ENCODE measurements at places on chromosomes 4 and X. TPM values are rescaled to one million over a fixed set of nuclear protein-coding genes. Genes with fewer than 3 reads are reported as not detected.

SPANXA2 gene
- not detected for total RNA-seq

DNA sequence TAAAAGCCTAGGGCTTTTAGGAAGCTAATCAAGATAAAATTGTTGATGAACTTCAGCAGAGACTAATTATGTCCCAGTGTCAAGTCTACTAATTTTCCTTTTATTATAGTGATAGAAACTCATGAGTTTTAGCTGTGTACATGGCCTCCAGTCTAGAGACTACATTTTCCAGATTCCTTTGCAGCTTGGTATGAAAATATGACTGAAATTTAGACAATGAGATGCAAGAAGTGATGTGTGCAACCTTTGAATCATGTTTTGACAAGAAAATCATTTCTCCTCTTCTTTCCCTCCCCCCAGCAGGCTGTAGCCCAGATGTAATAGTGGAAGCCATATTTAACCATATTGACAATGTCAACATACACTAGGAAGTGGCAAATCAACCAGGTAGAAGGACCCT, 30.3 kb upstream of the IL13RA2 start:
- DNase-seq: no peak

DNA sequence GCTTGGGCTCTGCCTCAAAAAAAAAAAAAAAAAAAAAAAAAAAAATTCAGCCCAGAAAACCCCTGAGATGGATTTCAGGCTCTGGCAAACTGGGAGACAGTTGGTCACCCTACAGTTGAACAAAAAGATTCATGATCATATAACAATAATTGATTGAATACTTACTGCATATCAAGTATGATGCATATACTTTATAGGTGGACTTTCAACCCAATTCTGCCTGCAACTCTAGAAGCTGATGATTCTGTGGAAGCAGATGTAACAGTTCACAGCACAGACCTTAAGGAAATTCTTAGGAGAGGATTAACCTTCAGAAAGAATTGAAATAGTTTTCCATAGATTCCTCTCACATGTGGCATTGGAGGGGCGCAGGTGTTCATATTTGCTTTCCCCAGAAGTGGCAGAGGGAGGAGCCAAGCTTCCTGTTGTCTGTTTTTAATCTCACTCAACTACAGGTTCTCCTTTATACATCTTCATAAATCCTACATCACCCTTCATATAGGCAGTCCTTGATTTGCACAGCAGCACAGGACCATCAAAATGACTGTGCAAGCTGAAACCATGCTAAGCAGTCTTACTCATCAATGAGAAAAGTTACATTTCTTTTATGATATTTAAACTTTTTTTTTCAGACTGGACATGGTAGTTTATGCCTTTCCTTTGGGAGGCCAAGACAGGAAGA, 149.4 kb upstream of the KLF3 start:
- DNase-seq: no peak

- DNase-seq: peak; percentile 34
Observed at GRCh38 chr4:106266201-106266600, 49.8 kb downstream of the TBCK start.

DNA sequence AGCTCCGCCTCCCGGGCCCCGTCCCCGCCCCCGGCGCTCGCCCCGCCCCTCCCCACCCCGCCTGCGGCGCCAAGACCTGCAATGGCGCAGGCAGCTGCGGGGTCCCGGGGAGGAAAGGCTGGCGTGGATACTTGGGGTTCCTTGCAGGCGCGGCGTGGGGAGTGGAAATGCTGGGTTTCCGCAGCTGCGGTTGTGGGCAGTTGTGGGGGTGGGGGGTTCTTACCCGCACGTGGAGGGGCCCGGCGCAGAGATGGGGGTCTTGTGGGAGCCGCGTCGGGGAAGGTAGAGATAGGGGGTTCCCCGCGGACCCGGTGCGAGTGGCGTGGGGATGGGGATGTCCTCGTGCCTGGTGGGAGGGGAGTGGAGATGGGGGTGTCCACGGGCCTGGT, 680 bp upstream of the ASMTL start:
- no peak for DNase-seq

DNA sequence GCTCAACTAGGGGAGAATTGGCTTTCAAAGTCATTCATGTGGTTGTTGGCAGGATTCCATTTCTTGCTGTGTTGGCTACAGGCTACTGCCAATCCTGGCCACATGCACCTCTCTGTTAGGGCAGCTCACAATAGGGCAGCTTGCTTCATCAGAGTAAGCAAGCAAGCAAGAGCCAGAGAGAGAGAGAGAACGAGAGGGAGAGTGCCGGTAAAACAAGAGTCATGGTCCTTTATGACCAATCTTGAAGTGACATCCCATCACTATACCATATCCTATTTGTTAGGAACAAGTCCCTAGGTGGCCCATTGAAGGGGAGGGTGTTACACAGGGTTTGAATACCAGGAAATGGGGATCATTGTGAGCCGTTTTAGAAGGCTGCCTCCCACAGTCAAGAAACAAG, 33.0 kb upstream of the TLR2 start:
- DNase-seq: no peak

KIT gene
- not detected for total RNA-seq

JCHAIN gene
- 0.79 TPM for total RNA-seq

GRCh38 chrX:23228950-23229448, 105.7 kb upstream of the PTCHD1 start:
- no peak for DNase-seq

GRCh38 chrX:87338510-87338909, 179.1 kb upstream of the KLHL4 start:
- no peak for DNase-seq

DNA sequence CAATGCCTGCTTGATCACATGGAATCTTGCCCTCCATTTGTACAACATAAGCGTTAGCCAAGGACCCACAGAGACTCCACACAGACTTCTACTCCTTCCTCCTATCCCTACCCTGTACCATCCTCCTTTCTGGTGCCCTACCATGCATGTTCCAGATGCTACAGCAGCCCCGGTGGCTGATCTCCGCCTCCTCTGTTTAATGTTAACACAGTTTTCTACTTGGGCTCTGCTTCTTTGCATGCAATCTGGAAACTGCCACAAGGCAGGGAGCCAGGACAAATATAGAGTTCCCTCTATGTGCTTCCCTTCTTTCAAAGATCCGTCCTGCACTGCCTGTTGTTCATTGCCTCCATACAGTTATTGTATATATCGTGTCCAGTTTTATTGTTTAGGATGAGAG, 368.6 kb upstream of the TENM3 start:
- DNase-seq: no peak

MAGEC1 gene
- not detected for total RNA-seq

GRCh38 chr4:92101737-92102172, 202.0 kb upstream of the GRID2 start:
- DNase-seq: no peak

DNA sequence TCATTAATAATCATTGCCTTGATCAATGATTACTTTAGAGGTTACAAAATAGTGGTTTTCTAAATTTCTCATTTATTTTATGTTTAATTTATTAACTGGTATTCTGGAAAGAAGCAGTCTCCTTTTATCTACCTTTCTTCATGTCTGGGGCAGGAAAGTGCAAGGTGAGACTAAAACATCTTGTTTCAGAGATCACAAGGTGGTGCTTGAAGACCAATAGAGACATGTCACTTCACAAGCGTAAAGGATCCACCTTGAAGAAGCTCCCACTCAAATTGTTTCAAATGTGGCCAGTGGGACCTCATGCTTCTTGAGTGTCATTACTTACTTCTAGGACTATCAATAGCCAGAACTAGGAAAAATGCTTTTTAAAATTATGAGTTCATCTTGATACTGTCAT, 1568.7 kb downstream of the RPA4 start:
- DNase-seq: no peak

PASD1 gene
- not detected for total RNA-seq

GRCh38 chr4:24625091-24625490, 40.7 kb upstream of the DHX15 start:
- no peak for DNase-seq

DNA sequence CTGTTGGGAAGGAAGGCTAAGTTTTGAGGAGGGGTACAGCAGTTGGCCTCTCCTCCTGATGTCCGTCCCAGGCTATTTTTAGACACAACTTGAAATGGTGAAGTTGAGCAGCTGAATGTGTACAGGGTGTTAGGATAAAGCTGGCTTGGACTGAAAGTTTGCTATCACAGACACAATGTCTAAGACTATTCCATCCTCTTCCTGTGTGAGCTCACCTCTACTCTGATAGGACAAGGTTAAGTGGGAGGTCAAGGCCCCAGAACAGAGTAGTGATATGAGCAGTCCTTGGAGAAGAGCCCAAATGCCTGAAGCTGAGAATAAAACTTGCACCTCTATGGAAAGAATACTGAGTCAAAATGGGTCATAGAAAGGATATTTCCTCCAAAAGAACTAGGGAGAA, 4.1 kb downstream of the ATP1B4 start:
- DNase-seq: no peak

Data from HCT116 (cell line).